Gastrocnemius medialis (tissue), 4 donors: ENCODE measurements at places on chromosomes 7 and 10. TPM values are rescaled to one million over a fixed set of nuclear protein-coding genes. Genes with fewer than 3 reads are reported as not detected.

GRCh38 chr7:43351683-43352082 lies 231.2 kb upstream of the STK17A start:
- no peak for DNase-seq

DNA sequence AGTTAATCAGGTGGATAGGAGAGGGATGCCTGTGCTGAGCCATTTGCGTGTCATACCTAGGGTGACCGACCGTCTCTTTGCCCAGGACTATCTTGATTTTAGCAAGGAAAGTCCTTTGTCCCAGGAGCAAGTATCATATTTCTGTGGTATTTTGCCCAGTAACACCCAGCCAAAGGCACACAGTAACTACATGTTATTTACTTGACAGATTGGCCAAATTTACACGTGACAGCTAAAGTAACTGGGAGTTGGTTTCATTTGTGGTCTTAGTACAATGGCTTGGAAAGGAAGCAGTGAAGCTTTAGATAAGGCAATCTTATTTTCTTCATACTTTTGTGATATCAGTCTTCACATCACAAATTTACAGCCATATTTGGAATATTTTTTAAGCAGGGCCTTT lies 142.1 kb downstream of the JCAD start:
- no peak for DNase-seq

- DNase-seq, result no peak
These were observed 167.5 kb upstream of the NAMPT start for GRCh38 chr7:106452031-106452851.

GRCh38 chr7:139777133-139777891 lies 486 bp downstream of the HIPK2 start:
- no peak for DNase-seq

GRCh38 chr7:47290466-47290865 lies 291.4 kb downstream of the TNS3 start:
- no peak for DNase-seq

The VSTM4 gene
- total RNA-seq, result 3.2 TPM

GRCh38 chr10:69861251-69862240 lies 59.8 kb downstream of the COL13A1 start:
- DNase-seq, result no peak

DNA sequence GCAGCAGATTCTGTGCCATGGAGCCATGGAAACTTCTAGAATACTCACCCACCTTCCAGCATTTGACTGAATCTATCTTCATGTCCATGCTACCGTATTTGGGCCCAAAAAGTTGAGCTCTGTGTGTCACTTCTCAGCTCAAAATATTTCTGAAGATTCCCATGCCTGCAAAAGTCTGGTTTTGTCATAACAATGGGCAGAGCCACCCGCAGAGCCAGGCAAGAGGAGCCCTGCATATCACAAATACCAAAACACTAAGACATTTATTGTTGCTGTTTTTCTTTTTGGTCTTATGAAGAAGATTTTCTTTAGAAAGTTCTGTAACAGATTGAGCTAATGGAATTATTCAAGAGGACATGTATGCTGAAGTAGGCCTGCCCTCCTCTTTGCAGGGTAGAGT lies 68.1 kb downstream of the PRTFDC1 start:
- DNase-seq, result no peak

The PNLIP gene
- total RNA-seq, result not detected

The AGR2 gene
- total RNA-seq, result not detected

DNA sequence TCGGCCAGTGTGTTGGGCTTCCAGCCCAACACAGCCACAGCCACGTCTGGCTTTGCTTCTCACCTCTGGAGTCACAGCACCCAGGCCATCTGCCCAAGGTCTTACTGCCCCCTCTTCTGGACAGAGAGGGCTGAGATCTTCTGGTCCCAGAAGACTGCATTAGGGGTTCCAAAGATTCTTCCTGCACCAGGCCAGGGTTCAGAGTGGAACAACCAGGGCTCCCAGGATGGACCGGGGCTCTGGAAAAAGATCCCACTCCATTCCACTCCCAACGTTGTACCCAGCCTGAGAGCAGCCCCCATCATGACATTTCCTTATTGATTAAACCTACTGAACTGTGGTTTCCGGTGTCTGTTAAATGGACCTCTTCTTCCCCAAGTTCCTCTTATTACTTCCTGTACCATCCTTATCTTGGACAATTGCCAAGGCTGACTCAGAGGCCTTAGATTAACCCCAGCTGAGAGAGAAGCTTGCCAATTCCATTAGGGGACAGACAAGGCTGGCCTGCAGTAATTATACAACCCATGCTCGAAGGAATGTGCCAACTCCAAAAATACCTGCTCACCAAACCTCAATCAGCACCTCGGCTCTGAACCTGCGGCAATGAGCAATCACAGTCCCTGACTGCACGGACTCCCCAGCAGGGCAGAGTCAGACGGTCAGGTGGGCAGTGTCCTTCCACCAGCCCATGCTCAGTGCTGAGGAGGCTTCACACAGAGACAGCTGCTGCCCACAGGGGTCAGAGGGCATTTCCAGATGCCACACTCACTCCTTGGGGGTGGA lies 47.9 kb upstream of the NPFFR1 start:
- peak; percentile 74 for DNase-seq

GRCh38 chr7:12032146-12032545 lies 178.9 kb upstream of the TMEM106B start:
- DNase-seq, result no peak

GRCh38 chr7:47496056-47496665 lies 85.8 kb downstream of the TNS3 start:
- no peak for DNase-seq

The ZPBP gene
- not detected for total RNA-seq

DNA sequence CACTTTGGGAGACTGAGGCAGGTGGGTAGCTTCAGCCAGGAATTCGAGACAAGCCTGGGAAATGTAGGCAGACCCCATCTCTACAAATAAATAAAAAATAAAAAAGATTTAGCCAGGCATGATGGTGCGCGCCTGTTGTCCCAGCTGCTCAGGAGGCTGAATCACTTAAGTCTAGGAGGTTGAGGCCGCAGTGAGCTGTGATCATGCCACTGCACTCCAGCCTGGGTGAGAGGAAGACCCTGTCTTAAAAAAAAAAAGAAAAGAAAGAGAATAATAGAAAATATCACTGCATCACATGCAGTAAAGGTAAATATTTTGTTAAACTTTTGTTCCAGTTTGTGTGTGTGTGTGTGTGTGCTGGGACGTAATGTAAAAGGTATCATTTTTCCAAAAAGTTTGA lies 3.0 kb downstream of the STRIP2 start:
- DNase-seq, result no peak

GRCh38 chr10:79295563-79295962 lies 51.7 kb upstream of the PPIF start:
- no peak for DNase-seq

- DNase-seq, result no peak
These were observed 38.9 kb upstream of the PLCE1 start for GRCh38 chr10:93954726-93955363.

The SUGCT gene
- 2.3 TPM for total RNA-seq

DNA sequence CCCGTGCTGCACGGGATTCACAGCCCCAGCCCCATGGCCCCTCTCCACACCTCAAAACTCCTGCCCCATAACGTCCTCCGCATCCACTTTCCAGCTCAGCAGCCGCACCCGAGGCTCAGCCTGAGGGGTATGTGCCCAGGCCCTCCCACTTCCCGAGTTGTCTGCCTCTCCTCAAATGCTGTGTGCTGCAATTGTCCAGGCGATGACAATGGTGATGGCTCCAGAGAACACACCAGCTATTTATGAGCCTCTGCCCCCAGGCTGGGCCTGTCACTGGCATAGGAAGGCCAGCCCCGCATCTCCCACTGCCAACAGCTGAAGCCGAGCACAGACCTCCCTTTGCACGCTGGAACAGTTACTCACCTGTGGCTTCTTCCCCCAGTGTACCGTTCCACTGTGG lies 2.4 kb upstream of the LDB3 start:
- no peak for DNase-seq

- peak; percentile 21 for DNase-seq
These were observed 872.4 kb downstream of the LRMDA start for GRCh38 chr10:76303682-76304316.

DNA sequence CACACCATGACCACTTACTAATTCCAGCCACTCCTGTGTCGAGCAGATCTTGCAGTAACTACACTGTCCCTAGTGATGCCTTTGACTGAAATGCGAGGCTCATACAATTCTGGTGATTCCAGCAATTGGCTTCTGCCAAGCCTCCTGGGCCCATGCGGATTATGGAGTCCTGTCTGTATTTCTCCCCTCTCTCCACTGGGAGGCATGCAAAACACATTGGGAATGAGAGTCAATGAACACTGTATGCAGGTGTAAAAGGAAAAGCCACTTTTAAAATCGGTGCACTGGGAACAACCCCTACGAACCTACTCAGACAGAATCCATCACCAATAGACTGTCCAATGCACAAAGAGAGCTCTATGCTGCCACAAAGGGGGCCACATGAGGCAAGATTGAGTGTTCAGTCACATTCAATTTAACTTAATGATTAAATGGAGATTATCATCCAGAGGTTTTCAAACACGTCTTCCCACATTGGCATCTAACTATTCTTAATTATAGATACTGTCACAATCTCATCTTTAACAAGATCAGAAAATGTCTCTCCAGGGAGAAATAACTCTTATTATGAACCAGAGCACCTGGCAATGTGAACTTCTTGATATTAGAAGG lies 550.6 kb downstream of the GLRX3 start:
- DNase-seq, result no peak

DNA sequence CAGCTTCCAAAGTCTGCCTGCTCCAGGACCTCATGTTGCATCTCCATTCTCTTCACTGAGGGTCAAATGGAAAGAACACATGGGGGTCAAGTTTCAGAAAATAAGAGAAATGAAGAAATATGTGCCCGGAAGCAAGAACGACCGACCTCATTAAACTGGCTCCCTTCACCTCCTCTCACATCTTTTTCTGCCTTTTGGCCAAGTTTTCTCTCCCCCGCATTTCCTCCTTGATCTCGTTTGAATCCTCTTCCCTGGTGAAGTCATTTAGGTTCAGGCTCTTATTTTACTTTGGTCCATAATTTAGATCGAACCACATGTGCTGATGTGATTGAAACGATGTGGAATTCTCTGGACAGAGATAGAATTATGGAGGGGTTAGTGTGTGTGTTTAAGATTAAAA lies 44.2 kb downstream of the EGFR start:
- DNase-seq, result no peak

The PCBD1 gene
- total RNA-seq, result 57.8 TPM

The ANKRD61 gene
- 0.39 TPM for total RNA-seq

The HOXA4 gene
- total RNA-seq, result 3.8 TPM

The EXOSC1 gene
- total RNA-seq, result 31.3 TPM

The EMX2 gene
- 0.46 TPM for total RNA-seq

The OR13A1 gene
- total RNA-seq, result not detected

GRCh38 chr7:7665031-7665430 lies 24.5 kb downstream of the UMAD1 start:
- no peak for DNase-seq
